ENCODE measurements at places on chromosomes 7 and 10. TPM values are rescaled to one million over a fixed set of nuclear protein-coding genes. Genes with fewer than 3 reads are reported as not detected.

- DNase-seq = no peak
Measured at GRCh38 chr10:114329634-114330365, 74.5 kb downstream of the AFAP1L2 start.

CPA2 gene
- total RNA-seq = 0.87 TPM

DNA sequence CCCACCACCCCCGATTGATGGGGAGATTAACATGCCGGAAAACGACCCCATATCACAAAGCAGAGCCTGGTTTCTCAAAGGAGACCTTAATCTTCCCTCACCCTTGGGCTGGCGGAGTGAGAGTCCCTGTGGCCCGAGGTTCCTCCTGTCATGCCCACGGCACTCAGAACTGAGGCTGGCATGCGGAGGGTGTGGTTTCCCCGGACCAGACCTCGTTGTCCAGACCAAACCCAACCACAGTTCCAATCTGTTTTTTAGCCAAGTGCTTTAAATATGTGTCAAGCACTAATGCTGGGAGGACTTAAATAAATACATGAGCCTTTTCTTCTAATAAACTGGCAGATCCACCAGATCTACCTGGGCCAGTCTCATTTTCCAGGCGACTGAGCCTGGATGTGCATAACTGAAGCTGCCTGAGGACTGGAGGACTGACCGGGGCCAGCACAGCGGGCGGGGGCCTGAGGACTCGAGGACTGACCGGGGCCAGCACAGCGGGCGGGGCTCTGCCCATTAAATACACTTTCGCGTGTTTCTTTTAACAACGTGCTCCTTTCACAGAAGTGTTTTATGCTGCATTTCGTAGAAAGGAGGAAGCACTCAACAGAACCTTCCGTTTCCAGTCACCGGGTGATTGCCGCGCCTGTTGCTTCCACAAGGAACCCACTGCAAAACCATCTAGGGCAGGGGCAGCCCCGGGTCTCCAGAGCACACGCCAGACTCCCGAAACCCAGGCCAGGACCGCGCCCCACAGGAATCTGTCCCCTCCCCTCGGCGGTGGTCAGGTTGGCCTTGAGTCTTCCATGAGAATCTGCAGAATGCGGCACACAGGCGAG lies 334.6 kb downstream of the PTPRN2 start:
- DNase-seq = no peak

DNA sequence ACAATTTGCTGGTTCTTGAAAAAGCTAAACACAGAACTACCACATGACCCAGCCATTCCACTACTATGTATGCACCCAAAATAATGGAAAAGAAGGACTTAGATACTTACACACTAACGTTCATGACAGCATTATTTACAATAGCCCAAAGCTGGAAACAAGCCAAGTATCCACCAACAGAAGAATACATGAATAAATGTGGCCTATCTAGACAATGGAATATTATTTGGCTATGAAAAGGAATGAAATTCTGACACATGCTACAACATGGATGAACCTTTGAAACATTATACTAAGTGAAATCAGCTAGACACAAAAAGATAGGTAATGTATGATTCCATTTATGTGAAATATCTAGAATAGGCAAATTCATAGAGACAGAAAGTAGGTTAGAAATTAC lies 67.4 kb upstream of the EXOC4 start:
- no peak for DNase-seq

GRCh38 chr7:129163875-129164544 lies 19.5 kb downstream of the TSPAN33 start:
- no peak for DNase-seq

DNA sequence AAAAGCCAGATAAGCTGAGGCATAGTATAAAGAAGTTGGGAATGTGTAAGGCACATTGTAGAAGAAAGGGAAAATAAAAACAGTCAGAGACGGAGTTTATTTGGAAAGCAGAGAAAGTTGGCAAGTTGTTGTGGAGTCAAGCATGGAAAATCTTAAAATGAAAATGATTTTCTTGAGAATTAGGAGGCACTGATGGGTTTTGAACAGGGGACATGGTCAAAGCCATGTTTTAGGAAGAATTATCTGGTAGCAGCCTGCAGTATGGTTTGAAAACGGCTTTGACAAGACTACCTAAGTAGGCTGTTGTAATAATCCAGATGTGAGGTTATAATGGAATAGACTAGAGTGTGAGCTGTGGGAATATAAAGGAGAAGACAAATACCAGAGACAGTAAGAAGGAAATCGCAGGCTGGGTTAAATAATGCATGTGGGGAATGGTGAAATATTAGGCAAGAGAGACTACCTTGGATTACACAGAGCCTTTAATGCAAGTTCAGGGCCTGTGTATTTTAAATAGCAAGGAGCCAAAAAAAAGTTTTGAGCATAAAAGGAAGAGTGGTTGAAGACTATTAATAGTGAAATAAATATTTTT lies 130.4 kb upstream of the MEOX2 start:
- DNase-seq = no peak

GRCh38 chr7:44191171-44191570 lies 1.9 kb upstream of the GCK start:
- no peak for DNase-seq

- no peak for DNase-seq
Measured at GRCh38 chr7:151020231-151020630, 4.1 kb downstream of the ATG9B start.

HMX2 gene
- total RNA-seq = not detected

- peak; percentile 17 for DNase-seq
Measured at GRCh38 chr7:36287371-36288241, 102.1 kb upstream of the ANLN start.

GRCh38 chr10:33123680-33124079 lies 165.7 kb upstream of the ITGB1 start:
- no peak for DNase-seq

OPALIN gene
- not detected for total RNA-seq

DNA sequence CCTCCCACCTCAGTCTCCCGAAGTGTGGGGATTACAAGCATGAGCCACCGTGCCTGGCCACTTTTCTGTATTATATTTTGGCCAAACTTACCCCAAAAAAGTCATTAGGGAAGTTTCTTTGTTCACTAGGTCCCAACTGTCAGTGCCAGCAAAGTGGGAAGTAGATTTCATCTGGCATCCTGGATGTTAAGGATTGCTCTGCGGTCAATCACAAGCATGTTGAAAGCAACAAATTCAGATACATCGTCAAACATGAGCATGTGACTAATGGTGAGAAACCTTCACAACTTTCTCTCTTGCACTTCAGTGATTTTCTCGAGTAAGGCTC lies 14.3 kb upstream of the LRRC17 start:
- DNase-seq = no peak

DNA sequence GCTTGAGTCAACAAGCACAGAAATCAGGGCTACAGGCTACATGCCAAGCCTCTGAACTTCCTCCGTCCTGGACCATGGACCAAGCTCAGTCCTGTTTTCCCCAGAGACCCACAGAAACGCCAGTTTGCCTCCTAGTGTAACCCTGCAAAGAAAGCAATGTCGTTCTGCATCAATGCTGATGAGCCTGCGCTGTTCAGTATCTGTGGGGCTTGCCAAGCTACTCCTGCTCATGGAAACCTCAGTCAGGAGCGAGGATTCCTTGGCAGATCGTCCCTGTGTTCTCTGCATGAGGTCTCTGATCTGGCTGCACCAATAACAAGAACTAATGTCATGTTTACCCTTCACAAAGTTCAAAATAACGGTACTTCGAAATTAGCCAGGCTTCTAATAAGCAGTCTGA lies 495.5 kb upstream of the C7orf33 start:
- DNase-seq = no peak

NODAL gene
- not detected for total RNA-seq

DNA sequence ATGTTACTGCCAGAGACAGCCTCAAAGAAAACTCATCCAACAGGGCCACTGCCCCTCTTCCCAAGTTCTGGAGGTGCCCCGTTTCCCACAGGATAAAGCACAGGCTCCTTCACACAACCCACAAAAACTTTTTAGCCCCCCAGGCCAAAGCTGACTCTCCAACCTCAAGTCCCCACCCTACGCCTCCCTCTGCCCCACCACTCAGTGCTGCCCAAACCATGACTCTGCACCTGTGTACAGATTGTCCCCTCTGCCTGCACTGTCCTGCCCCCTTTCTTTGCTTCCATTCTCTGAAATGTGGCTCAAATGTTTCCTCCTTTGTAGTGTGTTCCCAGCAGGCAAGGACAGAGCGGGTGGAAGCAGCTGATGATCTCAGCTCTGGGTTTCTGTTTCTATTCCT lies 284.0 kb downstream of the GRID1 start:
- no peak for DNase-seq

DNA sequence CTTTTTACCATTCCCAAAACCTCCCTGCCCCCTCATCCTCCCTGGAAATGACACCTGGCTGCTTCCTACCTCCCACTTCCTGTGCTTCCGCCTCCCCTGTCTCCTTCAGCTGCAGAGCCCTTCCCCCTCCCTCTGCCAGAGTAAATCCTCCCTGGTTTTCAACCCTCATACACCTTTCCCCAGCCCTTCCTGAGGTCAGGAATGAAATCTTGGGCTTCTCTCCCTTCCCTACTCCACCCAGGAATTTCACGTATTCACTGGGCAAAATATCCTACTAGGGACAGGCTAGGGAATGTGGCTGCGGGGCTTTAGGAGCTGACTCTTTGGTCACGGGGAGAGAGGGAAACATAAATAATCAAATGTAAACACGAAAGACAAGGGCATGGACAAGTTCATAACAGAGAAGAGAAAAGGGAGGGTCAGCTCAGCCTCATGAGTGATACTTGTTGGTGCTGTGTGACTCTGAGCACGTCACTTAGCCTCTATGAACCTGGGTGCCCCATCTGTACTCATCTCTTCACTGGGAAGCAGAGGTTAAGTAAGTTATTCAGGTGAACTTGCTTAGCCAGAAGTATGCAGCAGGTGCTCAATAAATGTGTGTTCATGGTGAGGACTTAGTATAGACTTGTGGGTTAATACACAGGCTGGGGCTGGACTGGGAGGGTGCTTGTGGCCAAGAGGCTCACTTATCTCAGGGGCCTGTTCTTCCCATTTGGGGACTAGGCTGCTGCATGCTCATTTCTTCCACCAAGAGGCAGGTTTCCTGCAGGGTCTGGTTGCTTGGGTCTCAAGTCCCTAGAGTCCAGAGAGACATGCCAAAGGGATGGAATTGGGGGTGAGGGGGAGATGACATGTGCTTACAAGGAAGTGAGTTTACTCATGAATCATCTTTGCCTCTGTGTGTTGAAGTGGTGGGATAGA lies 10.0 kb upstream of the DUSP5 start:
- no peak for DNase-seq

- DNase-seq = no peak
Measured at GRCh38 chr10:104288355-104288754, 19.4 kb downstream of the GSTO2 start.

DNA sequence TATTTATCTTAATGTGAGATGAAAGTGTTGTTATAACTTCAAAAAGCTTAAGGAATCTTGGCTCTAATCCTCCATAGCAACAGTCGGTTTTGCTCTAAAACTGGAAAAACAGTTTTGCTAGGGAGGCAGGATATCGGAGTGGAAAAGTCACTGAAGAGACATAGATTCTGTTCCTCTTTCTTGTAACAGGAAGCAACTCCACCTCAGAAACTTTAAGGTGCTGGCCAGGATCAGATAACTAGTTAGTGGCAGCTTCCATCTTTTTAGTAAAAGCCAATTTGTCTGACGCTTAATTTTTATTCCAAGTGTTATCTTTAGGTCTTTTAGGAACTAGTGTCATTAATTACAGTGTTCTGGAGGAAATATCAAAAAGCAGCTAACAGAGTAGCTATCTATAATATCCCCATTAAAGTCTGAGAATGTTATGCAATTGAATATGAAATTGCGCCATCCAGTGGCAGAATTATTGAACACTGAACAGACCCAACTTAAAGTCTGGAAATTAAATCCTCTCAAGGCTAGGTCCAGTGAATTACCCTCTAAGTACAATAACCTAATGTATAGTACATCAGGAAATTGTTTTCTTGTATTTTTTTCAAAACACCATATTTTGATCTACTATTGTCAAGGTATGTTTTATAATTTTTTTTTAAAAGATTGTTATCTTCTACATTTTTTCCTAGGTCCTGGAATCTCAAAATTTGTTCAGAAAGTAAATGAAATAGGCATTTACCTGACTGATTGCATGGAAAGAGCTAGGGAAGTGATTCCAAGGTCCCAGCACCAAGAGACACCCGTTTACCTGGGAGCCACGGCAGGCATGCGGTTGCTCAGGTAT lies 65.9 kb upstream of the CC2D2B start:
- DNase-seq = peak; percentile 10

DNA sequence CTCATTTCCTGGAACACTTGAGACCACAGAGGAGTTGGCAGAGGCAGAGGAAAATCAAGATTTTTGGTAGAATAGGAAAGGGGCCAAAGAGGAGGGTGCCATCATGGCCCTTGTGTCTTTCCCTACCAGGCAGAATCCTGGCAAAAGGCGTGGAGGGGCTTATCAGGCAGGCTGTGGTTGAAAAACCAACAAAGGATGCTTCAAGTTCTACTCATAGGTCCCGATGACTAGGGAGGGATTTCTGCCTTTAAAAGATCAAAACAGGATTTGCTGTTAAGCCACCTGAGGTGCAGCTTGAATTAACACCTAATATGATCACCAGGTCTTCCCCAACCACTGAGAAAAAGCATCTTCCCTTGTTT lies 45.7 kb downstream of the BPGM start:
- no peak for DNase-seq

EBLN1 gene
- total RNA-seq = not detected

- DNase-seq = no peak
Measured at GRCh38 chr7:43565786-43566185, 17.1 kb upstream of the STK17A start.

DNA sequence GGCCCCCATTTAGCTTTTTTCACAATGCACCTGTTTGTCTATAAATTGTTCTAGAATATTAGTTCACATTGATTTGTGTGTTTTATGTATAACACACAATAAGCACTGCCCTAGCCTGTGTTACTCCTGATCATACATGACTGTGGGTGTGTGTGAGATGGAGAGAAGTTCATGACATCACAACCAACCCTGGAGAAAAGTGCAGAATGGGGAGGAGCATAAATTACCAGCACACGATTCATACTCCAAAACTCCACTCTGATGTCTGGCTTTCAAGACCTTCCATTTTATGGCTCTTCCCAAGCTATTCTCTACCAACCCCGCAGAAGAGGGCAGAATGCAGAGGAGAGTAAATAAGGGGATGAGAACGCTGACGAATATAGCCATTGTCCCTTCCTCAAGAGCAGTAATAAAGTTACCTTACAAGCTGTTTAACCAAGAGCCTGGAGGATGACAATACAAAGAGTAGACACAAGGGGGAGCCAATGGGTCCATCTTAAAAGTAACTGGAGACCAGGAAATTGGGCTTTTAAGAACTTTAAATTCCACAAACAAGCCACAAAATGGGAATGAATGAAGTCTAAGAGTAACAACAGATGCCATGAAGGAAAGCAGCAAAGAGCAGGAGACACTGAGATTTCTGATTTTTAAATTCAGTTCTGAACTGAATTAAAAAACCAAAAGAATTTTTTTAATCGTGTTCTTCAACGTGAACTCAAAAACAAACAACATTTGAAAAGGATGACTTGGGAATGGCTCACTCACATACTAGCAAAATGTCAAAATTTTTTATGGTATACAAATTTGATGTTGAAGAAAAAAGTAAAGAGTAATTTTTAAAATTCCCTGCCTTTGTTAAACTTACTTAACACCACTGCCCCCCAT lies 159.6 kb downstream of the PARD3 start:
- DNase-seq = no peak
